ENCODE measurements at places on chromosomes 6 and 20. TPM values are rescaled to one million over a fixed set of nuclear protein-coding genes. Genes with fewer than 3 reads are reported as not detected.

The RSPH4A gene
- total RNA-seq, result 0.53 TPM

The HLA-DPB1 gene
- total RNA-seq, result 249 TPM

The SS18L1 gene
- total RNA-seq, result 9.0 TPM

The LY6G6F gene
- total RNA-seq, result not detected

The TREM1 gene
- total RNA-seq, result 0.44 TPM

The LRRN4 gene
- total RNA-seq, result not detected

The RIPOR2 gene
- total RNA-seq, result 2.7 TPM

The RSPO3 gene
- total RNA-seq, result 7.6 TPM

The FAM110A gene
- 11.2 TPM for total RNA-seq

The SLC12A5 gene
- total RNA-seq, result 5.0 TPM

The RNF217 gene
- total RNA-seq, result 7.1 TPM

The OOEP gene
- not detected for total RNA-seq

The SLC17A2 gene
- total RNA-seq, result not detected
